ENCODE measurements at places on chromosomes 11 and 22.

DNA sequence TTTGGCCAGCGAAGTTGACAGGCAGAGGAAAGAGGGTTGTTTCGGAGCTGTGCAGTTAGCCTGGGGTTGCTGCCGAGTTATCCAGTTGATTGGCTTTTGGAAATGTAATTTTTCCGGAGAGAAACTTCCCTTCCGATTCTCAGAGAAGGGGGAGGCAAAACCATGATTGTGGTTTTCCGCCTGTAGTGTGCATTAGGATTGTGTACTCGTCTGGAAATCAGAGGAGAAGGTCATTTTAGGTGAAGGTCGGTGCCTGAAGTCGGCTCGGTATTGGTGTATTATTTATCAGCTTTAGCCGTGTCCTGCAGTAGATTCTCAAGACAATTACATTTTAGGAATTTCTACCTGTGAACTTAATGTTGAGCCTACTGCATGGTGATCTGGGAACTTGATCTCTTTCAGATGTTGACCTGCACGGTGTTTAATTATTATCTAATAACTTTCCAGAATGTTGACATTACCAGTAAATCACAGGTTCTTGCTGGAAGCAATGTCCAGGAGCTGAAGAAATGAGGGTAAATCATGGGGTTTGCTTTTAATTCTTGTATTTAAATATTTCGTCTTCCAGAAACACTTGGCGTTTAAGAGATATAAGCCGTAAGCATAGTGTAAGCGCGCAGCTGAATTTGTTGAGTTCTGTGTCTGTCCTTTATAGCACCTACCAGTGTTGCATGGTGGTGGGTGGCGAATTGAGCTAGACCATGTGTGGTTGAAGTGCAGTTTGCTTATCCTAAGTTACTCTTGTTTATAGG is 1.3 kb downstream of the ARHGEF12 start:
- DNase-seq = no peak

DNA sequence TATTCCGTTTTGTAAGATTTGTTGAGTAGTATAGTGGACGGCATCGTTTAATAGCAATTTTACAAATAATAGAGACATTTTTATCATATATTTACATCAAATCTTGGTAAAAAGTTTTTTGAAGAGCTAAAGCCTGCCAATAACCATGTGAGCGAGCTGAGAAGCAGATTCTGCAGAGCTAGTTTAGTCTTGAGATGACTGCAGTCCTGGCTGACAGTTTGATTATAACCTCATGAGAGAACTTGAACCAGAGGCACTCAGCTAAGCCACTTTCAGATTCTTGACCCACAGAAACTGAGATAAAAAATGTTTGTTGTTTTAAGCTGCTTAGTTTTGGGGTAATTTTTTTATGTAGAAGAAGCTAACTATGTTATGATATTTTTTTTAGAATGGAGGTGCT is 78.9 kb downstream of the PDE3B start:
- no peak for DNase-seq

DNA sequence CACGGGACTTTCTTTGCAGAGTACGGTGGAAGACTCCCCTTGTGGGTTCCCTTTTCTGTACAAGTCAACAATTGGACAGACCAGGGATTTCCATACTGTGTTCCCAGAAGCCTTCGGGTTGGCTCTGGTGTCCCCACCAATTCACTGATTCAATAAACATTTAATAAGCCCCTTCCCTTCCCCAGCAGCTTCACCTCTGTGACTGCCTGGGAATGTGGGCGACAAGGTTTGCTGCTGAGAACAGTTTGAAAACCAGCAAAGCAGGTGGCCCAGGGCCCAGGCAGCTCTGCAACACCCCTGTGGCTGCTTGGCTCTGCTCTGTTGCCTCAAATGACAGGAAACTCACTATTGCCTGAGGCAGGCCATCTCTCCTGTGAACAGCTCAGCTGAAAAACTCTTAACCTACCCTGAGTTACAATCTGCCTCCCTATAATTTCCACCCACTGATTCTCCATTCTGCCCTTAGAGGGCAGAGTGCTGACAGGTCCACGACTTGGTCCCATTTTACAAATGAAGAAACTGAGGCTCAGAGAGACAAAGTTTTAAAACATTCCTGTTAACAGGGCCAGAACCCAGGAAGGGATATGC is 10.4 kb downstream of the ADORA2A start:
- DNase-seq = no peak

GRCh38 chr22:48630433-48630754 is 1197.3 kb downstream of the BRD1 start:
- DNase-seq = no peak

GRCh38 chr22:40533712-40534378 is 102.7 kb downstream of the MRTFA start:
- no peak for DNase-seq

DNA sequence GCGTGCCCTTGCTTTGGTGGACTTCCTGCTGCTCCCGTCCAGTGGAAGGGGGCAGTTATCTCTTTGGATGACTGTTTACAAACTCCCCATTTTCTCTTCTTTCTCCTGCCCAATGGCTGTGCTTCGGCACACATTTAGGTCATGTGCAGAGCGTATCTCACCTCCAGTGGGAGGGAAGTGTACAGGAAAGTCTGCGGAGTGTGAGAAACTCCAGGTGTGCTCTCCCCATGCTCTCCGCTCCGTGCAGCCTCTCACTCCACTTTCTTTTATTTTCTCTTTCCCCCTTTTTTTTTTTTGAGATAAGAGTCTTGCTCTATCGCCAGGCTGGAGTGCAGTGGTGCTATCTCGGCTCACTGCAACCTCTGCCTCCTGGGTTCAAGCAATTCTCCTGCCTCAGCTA is 11.9 kb upstream of the TEF start:
- DNase-seq = no peak

GRCh38 chr11:108624196-108624925 is 30.8 kb upstream of the EXPH5 start:
- no peak for DNase-seq

DNA sequence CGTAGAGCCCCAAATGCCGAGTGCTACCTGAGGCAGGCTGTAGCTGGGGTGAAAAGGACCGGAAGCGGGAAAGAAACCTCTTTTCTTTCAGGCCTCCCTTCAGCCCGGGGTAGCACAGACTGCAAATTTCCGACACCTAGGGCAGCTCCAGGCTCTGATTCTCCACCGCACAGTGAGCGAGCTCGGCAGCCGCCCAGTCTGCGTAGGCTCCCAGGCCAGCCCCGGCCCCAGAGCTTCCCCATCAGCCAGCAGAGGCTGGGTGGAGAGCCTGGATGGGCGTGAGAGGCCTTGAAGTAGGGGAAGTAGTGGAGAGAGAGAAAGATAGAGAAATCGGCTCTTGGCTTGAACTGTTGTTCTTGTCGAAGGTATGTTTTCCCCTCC is 9.3 kb upstream of the PAX6 start:
- no peak for DNase-seq

DNA sequence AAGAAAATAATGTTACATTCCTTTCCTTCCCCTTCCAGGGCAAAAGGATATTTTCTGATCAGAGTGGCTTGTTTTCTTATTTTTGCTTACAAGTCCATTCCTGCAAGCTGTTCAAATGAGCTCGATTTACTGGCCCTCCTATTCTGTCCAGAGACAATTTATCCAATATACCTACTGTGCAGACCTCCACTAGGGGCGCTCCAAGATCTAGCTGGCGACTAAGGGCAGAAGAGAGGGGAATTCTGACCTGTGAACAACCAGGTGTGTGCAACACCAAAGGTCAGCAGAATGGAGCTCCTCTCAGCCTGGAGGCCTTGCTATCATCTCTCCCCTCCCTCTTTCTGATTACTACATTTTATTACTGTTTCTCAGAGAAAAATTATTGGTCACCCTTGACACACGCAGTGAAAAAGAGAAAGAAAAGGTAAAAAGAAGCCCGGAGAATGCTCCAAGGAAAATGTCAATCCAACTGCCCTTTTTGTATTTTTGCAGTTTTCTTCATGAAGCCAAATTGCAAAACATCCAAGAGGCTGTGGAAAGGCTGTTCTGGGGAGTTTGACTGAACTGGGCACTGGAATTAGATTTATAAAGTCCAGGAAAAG is 3.2 kb downstream of the SEZ6L start:
- DNase-seq = peak; percentile 42

- DNase-seq = no peak
These were observed 6.7 kb downstream of the CD5 start for GRCh38 chr11:61108847-61109585.

DNA sequence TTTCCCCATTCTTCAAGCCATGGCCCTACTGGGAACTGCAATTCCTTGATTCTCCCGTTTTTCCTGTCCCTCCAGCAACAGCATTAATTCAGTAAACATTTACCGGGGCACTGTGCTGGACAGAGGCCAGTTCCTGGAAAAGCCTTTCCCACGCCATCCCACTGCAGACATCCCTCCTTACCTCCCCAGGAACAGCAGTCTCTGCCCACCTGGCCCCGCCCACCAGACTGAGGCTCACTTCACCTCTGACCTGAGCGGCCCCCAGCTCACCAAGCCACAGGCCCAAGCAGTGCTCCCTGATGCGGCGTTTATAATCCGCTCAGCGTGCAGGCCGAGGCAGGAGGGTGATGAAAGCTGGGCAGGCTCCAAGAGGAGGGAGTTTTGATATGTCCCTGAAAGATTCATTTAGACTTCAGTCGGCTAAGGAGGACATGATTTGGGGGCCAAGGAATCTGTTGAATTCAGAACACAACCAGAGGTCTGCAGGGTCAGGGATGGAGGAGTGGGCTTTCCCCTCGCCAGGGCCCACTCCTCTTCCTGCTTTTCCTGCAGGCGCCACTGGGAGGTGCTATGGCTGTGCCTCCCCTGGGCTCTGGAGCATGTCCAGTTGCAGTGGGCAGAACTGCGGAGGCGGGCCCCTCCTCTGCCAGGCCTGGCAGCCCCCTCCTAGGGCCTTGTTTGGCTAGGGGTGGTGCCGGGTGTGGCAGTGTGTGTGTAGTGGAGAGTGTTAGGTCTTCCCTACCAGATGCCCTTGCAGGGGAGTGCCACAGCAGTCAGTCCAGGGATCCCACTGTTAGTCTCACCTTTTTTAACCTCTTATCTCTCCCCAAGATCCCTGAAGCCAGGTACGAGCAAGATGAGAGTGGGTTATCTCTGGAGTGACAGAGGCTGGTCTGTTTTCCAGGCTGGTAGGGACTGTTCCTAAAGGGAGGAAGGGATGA is 1.4 kb upstream of the TAGLN start:
- DNase-seq = no peak

DNA sequence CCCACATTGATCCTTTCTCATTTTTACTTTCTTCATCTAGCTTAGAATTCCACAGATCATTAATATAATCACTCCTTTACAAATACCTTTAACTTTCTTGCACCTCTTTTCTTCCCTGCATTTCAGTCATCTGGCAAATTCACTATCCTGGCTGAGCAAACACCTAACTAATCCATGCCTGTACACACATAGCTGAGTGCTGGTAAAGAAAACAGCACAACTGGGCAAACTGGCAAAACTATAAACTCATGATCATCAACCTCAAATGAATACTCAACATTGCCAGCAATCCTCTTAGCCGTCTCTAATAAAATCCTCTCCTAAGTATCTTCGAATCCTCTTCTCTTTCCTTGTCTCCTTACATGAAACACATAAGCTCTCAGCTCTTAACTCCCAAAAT is 52.4 kb downstream of the PICALM start:
- no peak for DNase-seq

GRCh38 chr11:121391914-121392313 is 60.2 kb upstream of the SORL1 start:
- no peak for DNase-seq

- DNase-seq = no peak
These were observed 33.4 kb upstream of the ISX start for GRCh38 chr22:35032571-35032970.

GRCh38 chr11:131688048-131688693 is 317.8 kb downstream of the NTM start:
- peak; percentile 72 for DNase-seq

DNA sequence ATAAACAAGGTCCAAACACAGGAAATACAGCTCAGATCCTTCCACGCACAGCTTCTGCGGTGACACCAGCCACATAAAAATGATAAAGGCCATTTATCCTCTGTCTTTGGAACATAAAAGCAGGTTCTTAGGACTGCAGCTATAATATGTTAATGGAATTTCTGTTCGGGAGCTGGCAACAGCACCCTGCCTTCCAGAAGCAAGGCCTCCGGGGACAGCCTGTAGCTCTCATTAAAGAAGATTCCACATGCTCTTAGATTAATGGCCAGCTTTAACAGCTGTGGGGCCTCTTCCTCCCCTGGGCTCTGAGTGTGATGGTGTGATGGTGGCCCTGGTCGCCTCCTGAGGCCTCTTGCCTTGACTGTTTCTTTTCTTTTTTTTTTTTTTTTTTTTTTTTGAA is 137.3 kb downstream of the CACNA1I start:
- DNase-seq = no peak

- peak; percentile 96 for DNase-seq
These were observed 7.6 kb downstream of the CARS1 start for GRCh38 chr11:3049430-3050243.

- no peak for DNase-seq
These were observed 3.8 kb downstream of the SUSD2 start for GRCh38 chr22:24185001-24185500.

- peak; percentile 69 for DNase-seq
These were observed 66.3 kb downstream of the ETS1 start for GRCh38 chr11:128520888-128521681.

- peak; percentile 34 for DNase-seq
These were observed 694.7 kb downstream of the NTM start for GRCh38 chr11:132064987-132065620.

GRCh38 chr11:133545199-133545803 is 13.0 kb upstream of the OPCML start:
- no peak for DNase-seq

GRCh38 chr11:67120456-67120855 is 1.4 kb downstream of the KDM2A start:
- DNase-seq = peak; percentile 8

- DNase-seq = no peak
These were observed 73.3 kb upstream of the PICALM start for GRCh38 chr11:86142170-86142569.

GRCh38 chr11:128022007-128022368 is 565.4 kb downstream of the ETS1 start:
- no peak for DNase-seq

GRCh38 chr11:65565624-65566453 is 4.4 kb upstream of the ZNRD2 start:
- no peak for DNase-seq

DNA sequence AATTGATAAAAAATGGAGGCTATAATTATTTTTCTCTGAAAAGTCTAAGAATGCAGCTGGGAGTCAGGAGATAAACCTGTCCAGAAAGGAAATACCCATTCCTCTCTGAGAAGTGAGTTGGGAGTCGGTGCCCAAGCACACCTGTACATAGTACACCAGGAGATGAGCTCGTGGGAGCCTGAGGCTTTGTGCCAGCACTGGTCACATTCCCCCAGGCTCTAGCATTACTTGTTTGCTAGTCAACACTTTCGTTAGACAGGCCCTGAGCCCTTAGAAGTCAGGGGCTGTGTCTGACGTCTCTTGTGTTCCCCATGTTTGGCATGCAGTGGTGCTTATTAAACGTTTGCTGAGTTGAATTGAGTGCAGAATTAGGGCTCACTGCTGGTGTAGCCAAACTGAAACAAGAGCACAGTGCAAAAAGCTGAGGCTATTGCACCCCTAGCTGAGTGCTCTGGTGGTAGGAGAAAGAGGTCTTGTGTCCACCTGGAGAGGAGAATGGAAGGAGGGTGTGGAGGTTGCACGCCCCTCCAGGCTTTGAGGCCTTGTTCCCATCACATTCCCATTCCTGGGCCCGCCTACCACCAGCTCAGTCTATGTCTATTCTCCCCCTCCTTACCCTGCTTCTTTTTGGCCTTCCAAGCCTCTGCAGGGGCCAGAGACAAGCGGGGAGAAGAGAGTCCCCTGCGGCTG is 6.8 kb downstream of the ROBO4 start:
- DNase-seq = no peak

All from posterior cingulate gyrus (tissue), 11 donors.